ENCODE measurements at places on chromosomes 2 and 18.
A peak's percentile ranks its signal among the peaks of the same experiment; 100 is the strongest.

GRCh38 chr18:78766651-78767533 lies 212.7 kb upstream of the SALL3 start:
- no peak for DNase-seq

DNA sequence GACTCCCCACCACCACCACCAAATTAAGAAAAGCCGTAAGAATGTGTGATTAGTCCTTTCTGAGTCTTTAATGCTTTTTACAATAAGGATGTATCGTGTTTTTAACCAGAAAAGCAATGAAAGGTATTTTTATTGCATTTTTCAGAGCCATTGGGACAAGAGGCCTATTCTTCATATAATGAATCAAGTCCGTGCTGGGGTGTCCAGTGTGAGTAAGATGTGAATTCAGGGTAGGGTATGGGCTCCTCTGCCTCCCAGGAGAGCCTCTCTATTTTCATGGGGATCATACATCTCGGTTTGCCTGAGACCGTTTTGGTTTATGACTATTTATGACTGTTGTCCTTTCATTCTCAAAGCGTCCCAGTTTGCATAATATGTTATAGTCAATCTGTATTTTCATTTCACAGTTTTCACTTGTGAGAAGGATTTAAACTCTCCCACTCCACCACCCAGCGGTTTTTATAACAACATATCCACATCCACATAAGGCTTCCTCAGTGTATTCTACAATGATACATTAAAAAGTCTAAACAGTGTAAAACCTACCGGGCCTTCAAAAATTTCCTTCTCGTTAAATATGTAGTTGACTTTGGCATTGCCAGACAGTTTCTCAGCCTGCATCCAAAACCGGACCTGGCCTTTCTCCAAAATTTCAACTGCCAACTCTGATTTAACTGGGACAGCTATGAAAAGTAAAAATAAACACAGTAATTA lies 80.8 kb upstream of the LPIN2 start:
- no peak for DNase-seq

- DNase-seq, result no peak
Observed at GRCh38 chr2:231362555-231363184, 32.8 kb upstream of the B3GNT7 start.

DNA sequence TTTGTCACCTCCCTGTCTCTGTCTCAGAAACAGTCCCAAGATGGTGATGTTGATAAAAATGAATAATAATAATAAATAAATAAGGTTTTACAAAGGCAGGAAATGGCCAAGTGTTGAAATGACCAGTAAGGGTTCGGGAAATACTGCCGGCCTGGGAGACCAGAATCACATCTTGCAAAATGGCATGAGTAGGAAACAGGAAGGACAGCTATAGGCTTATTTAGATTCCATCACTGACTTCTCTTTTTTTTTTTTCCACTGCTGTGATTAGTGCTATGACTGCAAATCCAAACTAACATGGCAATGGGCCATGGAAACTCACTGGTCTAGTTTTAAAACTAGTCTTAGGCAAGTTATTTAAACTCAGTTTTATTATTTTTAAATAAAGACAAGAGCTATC lies 60.6 kb downstream of the SCN1A start:
- DNase-seq, result peak; percentile 70

DNA sequence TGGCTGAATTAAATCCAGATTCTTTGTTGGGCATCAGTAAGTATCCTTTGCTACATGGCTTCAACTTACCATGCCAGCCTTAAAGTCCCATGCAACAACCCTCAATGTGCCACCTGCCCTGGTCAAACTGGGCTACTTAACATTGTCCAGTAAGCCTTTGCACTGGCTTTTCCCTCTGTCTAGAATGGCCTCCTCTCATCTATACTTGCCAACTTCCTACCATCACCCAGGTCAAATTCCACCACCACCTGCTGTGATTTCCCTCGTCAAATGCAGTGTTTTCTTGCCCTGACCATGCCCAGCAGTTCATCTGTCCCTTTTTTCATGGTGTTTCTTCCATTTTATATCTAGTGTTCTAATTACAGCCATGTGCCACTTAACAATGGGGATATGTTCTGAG lies 5.7 kb downstream of the KLHL23 start:
- no peak for DNase-seq

DNA sequence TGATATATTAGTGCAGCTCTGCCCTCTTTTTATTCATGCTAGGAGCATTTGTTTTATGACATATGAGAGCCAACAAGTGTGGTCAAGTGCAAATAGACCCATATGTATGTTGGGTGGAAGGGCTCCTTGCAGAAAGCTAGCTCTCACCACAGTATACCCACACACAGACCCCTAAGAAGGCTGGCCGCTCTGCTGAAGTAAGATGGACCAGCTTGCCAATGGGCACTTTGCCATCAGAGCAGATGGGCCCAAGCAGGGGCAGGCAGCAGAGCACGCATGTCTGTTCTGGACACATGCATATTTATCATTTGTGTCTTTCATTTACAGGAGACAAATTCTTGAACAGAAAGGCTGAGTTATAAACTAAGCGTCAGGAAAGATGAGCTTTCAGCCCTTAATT lies 187.5 kb upstream of the DTNA start:
- no peak for DNase-seq

DNA sequence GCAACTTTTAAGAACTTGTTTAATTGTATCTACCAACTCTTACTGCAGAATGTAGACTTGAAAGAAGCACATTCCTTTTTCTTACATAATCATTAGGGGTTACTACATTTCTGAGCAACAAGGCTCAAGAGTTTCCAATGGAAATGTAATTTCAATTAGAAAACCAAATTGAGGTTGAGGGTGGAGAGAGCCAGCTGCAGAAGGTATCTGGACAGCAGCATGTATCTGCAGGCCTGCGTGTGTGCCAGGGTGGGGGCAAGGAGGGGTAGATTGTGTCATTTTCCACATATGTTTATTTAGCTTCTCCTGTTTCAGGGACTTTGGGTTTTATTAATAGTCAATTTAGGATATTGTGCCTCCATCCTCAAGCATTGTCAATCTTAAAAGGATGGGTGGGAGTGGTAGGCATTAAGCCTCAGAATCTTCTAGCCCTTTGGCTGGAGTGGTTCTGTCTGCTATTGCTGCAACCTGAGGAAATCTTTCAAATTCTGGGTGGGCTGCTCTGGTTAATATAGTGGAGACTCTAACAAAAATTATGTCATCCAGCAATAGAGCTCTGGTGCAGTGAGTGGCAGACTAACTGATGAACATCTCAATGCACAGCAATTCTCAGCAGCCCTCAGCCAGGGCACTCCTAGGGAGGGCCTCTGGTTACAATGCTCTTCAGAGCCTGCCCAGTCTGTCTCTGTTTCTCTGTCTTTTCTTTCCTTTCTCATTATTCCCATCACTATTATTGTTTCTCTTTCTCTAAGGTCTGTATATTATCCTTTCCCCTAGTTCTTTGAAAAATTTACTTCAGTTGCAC lies 151.4 kb downstream of the RPIA start:
- peak; percentile 34 for DNase-seq

GRCh38 chr18:43571078-43571689 lies 293.9 kb upstream of the SYT4 start:
- DNase-seq, result peak; percentile 49

Measured in iris pigment epithelial cell (primary cell).